ENCODE measurements at places on chromosomes 16 and 17. TPM values are rescaled to one million over a fixed set of nuclear protein-coding genes. Genes with fewer than 3 reads are reported as not detected.
A peak's percentile ranks its signal among the peaks of the same experiment; 100 is the strongest.

SPEM1 gene
- total RNA-seq: not detected

DNA sequence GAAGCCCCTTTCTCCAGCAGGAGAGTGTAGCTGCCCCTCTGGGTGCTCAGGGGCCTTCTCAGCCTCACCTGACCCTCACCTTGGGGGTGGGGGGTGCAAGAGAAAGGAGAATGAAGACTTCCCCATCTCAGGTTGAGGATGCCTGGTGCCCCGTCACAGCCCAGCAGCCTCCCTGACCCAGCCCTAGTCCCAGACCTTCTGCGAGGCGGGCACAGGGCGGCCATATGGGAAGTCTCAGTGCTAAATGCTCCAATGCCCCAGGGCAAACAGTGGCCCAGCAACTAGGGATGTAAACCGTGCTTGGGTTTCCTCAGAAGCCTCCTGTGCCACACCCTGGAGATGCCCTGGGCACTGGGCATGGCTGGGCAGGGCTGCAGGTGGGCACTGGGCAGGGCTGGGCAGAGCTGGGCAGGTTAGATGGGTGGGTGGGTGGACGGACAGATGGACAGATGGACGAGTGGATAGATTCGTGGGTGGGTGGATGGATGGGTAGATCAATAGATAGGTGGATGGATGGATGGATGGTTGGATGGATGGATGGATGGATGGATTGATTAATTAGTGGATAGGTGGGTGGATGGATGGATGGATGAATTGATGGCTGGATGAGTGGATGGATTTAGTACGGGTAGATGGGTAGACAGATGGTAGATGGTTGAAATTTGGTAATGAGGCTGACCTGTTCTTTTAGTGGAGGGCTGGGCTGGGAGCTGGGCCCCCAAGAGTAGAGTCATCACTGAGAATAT lies 16.8 kb downstream of the TPSD1 start:
- peaks cover 3% of the 10 kb centered on the region for H3K36me3 ChIP-seq
- H3K27ac ChIP-seq: no peak overlapping the region
- peaks cover 3% of the 10 kb centered on the region for H3K4me1 ChIP-seq
- H3K27me3 ChIP-seq: peaks cover 34% of the 10 kb centered on the region
- DNase-seq: no peak

DNA sequence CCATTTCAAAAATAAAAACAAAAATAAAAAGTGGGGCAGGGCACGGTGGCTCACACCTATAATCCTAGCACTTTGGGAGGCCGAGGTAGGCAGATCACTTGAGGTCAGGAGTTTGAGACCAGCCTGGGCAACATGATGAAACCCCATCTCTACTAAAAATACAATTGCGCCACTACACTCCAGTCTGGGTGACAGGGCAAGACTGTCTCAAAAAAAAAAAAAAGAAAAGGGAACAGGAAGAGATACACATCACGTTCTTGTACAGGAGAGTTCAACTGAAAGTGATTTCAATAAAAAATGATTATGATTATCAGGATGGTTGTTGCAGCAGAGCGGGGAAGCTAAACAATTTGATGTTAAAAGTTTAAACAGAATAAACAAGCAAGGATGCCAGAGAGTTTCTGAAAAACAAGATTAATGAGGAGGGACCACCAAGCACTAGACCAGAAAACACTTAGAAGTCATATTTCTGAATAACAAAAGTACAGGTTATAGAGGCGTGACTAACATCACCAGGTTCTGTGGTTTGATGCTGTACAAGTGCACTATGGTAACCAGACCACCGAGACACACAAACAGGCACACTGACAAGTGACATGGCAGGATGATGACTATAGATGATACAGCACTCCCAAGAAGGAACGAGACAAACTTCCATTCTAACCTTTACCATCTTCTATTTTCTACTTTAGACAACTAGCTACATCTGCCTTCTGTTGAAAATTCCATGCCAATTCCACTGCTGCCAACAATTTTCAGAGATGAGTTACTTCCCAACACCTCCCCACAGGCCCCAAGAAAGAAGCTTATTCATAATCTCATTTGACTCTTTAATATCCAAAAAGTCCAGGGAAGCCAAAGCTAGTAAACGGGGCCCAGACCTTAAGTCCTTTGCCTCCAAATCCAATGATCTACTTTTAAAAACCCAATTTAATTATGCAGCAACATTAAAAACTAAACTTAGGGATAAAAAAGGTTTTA lies 11.8 kb downstream of the DNAJA2 start:
- peak overlapping the region; percentile 28 for H3K4me3 ChIP-seq
- peaks cover 24% of the 10 kb centered on the region for H3K4me1 ChIP-seq
- peak overlapping the region; percentile 95 for H3K27ac ChIP-seq
- H3K27me3 ChIP-seq: no peaks in the 10 kb centered on the region

- H3K36me3 ChIP-seq: peaks cover 5% of the 10 kb centered on the region
- no peaks in the 10 kb centered on the region for H3K27me3 ChIP-seq
- no peaks in the 10 kb centered on the region for H3K4me1 ChIP-seq
- no peak for DNase-seq
These were observed 18.2 kb downstream of the IL34 start for GRCh38 chr16:70664325-70665112.

DNA sequence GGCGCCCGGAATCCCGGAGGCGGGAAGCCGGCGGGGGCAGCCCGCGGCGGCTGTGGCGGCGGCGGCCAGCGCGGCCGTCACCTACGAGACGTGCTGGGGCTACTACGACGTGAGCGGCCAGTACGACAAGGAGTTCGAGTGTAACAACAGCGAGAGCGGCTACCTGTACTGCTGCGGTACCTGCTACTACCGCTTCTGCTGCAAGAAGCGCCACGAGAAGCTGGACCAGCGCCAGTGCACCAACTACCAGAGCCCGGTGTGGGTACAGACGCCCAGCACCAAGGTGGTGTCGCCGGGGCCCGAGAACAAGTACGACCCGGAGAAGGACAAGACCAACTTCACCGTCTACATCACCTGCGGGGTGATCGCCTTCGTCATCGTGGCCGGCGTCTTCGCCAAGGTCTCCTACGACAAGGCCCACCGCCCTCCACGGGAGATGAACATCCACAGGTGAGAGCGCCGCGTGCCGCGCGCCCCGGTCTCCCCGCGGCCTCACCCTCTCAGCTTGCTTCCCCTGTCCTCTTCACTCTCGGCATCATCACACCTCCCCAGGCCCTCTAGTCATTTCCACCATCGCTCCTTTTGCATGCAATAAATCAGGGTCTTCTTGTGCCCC lies 706 bp downstream of the SHISA6 start:
- peaks cover 26% of the 10 kb centered on the region for H3K27me3 ChIP-seq
- H3K4me1 ChIP-seq: no peaks in the 10 kb centered on the region
- no peaks in the 10 kb centered on the region for H3K36me3 ChIP-seq
- H3K4me3 ChIP-seq: no peak overlapping the region

DNA sequence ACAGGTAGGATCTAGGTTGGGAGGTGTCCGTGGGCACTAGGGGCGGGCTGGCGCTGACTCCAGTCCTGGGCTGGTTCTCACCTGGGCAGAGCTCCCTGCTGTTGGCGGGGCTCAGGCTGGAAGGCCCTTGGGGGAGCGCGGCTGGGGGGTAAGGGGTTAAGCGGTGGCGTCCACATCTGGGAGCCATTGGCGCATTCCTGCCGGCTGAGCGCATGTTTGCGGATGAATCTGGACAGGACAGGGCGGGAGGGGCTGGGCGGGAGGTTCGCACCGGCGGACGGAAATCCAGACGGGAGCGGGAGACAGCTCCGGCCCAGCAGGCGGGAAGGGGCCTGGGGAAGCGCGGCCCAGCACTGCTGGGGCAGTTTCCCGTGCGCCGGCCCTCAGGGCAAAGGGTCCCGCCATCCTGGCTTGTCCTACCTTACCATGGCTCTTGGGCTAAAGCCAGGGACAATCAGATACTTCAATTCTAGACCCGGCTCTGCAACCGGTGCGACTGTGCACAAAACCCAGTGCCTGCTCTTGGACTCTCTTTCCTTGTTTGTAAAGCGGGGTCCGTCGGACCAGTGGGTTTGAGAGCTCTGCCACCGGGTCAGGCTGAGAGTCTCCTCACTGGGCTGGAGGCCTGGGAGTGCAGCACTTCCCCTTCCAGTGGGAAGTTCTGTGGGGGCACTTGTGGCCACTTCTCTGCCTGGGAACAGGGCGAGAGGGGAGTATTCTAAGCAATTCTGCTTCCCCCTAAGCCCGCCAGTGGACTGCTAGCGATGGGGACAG lies 7.8 kb downstream of the RARA start:
- no peaks in the 10 kb centered on the region for H3K27me3 ChIP-seq
- H3K27ac ChIP-seq: peak overlapping the region; percentile 86
- peaks cover 59% of the 10 kb centered on the region for H3K4me1 ChIP-seq
- no peak for DNase-seq
- peaks cover 8% of the 10 kb centered on the region for H3K36me3 ChIP-seq

DNA sequence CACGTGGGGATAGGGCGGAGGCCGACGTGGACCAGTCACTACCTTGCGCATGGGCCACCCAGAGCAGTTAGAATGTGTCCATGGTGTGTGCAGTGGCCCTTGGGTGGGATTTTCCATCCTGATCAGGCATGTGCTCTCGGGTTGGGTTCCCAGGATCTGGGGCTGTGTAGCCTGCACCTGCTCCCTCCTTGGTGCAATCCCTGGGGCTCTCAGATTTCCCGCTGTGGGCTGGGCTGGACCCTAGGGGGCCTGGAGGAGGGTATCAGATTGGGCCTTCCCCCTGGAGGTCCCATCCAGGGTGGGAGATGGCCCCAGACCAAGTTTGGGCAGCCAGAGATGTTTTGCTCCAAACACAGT lies 1.3 kb downstream of the SMTNL2 start:
- peak overlapping the region; percentile 63 for H3K4me3 ChIP-seq
- no peak for DNase-seq
- H3K36me3 ChIP-seq: peaks cover 8% of the 10 kb centered on the region
- peaks cover 67% of the 10 kb centered on the region for H3K27me3 ChIP-seq
- peaks cover 8% of the 10 kb centered on the region for H3K4me1 ChIP-seq

DNA sequence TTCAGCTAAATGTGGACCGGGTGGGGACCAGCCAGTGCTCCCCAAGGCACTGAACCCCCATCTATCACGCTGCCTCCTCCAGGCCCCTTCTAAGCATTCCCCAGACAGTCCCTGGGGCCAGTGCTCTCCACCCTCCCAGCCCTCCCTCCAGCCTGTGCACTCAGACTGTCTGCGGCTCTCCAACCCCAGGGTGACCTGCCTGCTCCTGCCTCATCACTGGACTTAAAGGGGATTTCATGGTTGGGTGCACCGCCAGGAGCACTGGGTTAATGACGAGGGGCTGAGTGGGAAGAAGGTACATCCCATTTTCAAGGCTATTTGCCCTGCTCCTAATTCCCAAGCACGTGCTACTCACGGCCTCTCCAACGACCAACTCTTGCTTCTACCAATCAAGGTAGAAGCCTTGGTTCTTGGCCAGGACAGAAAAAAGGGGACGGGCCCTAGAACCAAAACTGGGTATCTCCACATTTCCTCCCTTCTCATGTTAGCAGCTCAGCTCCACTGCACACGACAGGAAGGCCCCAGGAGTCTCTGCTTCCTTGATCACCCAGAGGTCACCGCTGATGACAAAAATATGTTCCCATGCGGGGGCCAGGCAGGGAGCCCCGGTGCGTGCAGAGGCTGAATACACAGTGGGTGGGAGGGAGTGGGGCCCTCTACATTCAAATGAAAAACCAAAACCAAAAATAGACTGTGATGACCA lies 3.5 kb upstream of the ABR start:
- no peaks in the 10 kb centered on the region for H3K27me3 ChIP-seq
- no peaks in the 10 kb centered on the region for H3K36me3 ChIP-seq
- H3K27ac ChIP-seq: no peak overlapping the region
- no peak overlapping the region for H3K4me3 ChIP-seq
- DNase-seq: no peak

DNA sequence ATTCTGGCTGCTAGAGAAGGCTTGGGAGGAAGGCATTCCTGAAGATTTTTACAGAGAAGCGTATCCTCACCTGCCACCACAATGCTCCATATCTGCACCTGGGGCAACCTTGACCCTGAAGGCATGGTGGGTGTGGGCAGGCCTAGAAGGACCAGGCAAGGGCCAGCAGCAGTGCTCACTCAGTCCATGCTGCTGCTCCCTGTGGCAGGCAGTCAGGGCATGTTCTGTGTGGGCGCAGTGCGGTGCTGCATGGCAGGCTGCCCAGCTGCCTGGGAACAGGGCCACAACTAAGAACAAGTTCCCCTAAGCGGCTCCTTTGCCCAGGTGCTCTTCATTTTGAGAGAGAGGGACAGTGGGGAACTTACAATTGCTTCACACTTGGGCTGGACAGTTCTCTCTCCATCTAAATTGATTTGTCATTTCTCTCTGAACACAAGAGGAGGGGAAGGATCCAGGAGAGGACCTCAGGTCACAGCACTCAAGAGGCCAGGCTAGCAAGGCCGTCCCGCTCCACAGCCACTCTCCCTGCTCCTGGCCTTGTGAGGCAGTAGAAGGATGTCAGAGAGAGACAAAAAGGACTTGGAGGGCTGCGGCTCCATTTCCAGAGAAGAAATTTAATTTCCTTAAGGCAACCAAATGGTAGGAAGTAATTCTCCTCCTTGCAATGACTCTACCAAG lies 158.8 kb downstream of the AATF start:
- no peak for DNase-seq
- H3K27me3 ChIP-seq: no peaks in the 10 kb centered on the region
- H3K36me3 ChIP-seq: peaks cover 6% of the 10 kb centered on the region
- H3K27ac ChIP-seq: no peak overlapping the region

GRCh38 chr17:20896153-20896649 lies 146.6 kb downstream of the USP22 start:
- no peak for DNase-seq
- H3K36me3 ChIP-seq: no peaks in the 10 kb centered on the region
- H3K4me1 ChIP-seq: no peaks in the 10 kb centered on the region
- peaks cover 18% of the 10 kb centered on the region for H3K27me3 ChIP-seq
- H3K4me3 ChIP-seq: no peak overlapping the region
- no peak overlapping the region for H3K27ac ChIP-seq

PRAC1 gene
- total RNA-seq: not detected

DNA sequence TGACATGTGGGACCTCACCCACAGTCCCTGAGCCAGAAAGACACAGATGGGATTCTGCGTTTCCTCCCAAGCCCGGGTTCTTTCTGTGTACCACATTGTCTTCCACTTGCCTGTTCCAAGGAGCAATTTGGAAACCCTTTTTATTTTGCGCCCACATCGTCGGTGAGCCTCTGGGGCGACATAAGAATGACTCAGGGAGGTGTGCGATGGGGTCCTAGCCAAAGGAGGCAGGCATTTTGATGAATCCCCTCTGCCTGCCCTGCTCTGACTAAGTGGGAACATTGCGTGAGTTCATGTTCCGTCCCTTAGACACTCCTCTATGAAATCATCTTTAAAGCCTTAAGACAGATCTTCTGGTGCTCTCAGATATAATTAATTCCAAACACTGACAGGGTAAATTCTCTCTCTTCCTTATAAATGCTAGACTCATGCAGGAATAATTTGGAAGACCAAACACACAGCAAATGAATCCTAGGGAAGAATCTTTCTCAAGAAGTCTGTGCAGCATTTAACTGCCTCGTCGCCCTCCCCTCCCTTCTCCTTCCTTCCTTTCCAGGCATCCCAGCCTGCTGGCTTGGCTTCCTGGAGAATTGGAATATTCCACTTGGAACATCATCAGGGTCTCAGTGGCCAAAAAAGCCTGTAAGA lies 52.7 kb upstream of the FOXF1 start:
- H3K27ac ChIP-seq: no peak overlapping the region
- DNase-seq: no peak
- H3K4me3 ChIP-seq: no peak overlapping the region
- peaks cover 22% of the 10 kb centered on the region for H3K27me3 ChIP-seq
